ENCODE measurements at places on chromosomes 11 and 22.

GRCh38 chr22:50581950-50582492, 628 bp downstream of the CHKB start:
- no peak for DNase-seq

GRCh38 chr22:25451480-25452114, 112.9 kb upstream of the GRK3 start:
- DNase-seq: no peak

- DNase-seq: no peak
These were observed 86.4 kb upstream of the SHISAL1 start for GRCh38 chr22:44398856-44399837.

DNA sequence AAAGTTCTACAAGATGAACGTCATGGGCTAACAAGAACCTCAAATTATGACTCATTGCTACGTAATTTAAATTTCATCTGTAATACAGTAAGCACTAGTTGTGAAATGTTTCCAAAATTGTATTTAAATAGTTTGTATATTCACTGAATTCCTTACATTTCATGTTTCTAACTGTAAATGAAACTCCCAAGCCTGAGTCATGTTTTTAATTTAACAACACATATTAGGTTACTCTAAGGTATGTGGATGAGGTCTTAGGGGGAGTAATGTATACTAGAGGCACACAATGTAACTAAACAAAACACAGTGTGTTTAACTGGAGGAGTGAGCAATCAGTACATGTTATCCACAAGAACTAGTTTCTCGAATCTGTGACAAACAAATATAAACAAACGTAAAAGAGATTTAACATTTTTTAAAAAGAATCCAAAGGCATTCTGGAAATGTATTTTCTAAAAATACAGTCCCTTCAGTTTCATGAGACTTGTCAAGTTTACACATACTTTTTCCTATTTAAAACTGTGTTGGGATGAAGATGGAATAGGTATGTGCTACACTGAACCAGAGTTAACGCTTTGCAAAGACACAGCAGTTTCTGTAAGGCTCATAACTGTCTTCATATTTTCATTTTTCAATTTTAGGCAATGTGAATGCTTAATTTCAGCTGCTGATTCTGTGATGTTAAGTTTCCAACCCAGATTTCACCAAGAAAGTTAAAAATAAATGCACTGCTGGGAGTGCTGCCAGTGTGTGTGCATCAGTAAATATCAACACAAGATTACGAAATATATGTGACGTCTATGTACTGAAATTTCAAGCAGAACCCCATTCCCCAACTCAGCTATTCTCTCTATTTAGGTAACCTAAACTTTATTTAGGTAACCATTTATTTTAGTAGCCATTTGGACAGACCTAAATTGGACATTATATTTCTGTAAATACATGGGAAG, 52.6 kb downstream of the PITPNB start:
- DNase-seq: no peak

GRCh38 chr11:21768388-21768787, 424.5 kb upstream of the ANO5 start:
- DNase-seq: no peak

DNA sequence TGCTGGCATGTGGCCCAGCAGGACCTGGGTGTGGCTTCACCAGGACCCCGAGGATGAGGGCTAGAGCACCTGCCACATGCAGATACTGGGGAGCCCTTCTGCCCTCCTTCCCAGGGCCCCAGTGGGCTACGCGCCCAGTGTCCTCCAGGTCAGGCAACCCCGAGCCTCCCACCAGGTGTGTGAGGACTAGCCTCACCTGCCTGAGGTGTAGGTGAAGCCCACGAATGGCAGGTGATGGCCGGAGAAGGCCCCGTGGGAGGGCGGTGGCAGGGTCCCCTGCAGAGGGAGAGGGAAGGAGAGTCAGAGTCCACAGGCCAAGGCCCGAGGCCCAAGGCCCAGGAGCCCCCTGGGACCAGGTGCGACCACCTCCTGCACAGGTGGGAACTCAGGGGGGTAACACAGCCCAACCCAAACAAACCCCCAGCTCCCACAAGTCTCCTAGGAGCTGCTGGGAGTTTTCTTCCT, 6.5 kb downstream of the CDC42BPG start:
- DNase-seq: no peak

DNA sequence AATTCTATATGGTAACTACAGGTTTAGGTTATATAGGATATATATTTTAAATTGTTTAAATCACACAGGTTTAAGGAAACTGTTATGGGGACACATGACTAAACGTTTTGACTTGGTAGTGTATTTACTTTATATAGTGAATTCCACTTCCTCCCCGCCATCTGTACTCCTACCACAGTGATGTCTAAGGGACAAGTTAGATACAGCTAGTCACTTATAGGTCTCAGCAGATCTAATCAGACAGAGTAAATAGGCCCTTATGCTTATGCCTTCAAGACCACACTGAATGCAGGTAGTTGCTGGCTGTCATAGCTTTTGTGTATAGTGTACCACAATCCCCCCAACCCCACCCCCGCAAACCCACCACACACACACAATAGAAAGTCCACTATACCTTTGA, 8.2 kb downstream of the SESN3 start:
- no peak for DNase-seq

GRCh38 chr11:1832211-1832919, 2.4 kb upstream of the SYT8 start:
- DNase-seq: peak; percentile 54

GRCh38 chr22:34036931-34037330, 116.7 kb upstream of the LARGE1 start:
- DNase-seq: no peak

DNA sequence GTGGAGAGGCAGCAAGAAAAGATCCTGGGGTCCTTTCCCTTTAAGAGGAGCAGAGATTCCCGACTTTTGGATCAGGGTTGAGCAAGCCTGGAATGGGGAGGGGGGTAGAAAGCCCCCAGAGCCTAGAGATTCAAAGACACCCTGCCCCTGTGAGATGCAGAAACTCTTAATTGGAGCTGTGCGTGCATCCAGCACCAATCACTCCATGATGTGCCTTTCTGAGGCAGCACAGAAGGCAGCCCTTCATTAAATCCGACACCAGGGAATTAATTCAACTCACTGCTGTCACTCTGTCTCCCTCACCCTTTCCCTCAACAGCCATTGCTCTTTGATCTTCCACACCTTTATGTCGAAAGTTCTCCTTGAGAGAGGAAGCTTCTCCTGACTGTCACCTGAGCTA, 43.0 kb downstream of the DSCAML1 start:
- DNase-seq: no peak

GRCh38 chr11:133927690-133928627, 28.8 kb downstream of the IGSF9B start:
- DNase-seq: peak; percentile 56

DNA sequence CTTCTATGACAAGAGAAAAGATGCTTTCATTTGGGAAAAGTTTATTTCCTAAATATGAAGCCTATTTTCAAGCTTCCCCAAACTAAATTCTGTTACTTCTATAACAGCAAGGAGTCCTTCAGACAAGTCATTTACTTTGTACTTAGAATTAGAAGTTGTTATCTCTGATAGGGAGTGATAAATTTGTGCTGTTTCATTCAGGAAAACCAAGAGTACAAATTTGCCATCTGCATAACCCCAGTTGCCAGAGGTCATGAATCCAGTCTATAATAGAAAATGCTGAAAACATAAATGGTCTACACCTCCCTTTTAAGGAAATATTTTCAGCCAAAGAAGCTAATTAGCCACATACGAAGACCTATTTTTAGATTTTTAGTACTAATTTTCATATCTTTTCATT, 61.3 kb downstream of the SBF2 start:
- DNase-seq: no peak

DNA sequence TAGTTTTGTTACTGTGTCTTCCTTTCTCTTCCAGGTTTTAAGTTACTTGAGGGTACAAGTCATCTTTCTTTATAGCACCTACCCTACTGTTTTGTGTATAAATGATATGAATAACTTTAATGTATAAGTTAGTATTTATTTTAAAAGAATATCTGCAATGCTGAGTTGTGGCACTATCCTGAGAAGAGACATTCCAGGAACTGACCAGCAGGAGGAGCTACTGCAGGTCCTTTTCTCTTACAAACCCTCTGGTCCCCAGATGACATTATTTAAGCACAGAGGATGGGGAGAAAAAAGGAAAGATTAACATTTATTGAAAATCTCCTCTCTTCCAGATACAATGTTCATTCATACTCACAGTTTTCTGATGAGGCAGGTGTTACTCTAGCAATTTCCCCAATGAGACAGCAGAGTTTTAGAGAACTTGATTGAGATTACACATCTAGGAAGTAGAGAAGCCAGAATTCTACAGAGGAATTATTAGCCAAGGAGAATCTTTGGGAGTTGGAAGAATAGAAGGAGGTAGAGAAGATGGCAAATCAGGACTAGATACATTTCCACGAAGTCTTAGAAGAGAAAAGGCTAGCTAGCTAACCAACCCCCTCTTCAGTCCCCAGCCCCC, 541.2 kb upstream of the API5 start:
- no peak for DNase-seq

DNA sequence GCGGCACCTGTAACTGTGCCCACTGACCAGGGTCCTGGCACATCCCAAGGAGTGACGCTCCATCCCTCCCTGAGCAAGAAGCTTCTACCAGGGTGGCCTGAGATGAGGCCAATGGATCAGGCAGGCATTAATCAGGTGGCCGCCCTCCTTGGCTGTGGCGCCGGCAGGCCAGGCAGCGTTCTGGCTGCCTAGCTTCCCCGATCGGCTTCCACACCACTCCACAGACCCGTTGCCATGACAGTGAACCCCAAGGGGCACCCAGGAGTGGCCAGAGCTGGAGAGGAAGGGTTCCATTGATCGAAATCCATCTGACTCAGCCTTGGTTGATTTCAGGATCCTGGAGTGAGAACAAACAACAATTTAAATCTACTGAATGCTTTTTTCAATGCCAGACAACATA, 20.5 kb downstream of the LRRC55 start:
- DNase-seq: no peak

DNA sequence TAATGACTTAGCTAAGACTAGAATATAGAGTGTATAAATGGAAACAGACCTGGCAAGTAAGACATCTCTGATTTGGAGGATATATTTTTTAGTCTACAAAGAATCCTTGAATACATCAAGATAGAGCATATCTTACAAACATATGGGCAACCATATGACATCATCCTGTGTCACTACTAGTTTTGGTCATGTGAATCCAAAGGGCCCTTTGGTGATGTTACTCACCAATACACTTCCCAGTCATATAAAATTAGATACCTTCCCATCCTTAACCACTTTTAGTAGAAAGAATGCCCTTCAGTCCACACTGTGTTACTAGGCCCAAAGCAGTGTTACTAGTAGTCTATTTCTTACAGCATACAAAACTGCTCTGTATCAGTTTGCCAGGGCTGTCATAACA, 31.6 kb downstream of the GRIA4 start:
- DNase-seq: no peak

GRCh38 chr11:8256271-8257002, 7.2 kb downstream of the LMO1 start:
- no peak for DNase-seq

GRCh38 chr11:47061429-47062178, 115.1 kb downstream of the ARFGAP2 start:
- DNase-seq: no peak

GRCh38 chr11:112801025-112801816, 160.0 kb upstream of the NCAM1 start:
- no peak for DNase-seq

DNA sequence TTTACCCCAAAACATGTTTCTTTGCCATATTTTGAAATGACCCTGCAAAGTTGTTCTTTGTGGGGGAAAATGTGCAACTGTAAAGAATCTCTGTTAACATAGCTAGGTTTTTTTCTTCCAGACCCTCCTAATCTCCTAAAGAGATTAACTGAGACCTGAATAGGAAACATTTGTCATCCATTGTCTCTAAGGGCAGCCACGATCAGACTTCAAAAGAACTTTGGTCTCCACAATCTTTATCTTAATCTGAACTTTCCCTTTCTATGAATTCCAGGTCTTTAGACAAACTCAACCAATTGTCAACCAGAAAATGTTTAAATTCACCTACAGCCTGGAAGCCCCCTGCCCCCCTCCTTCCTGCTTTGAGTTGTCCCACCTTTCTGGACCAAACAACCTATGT, 4.6 kb upstream of the LGALS12 start:
- no peak for DNase-seq

- no peak for DNase-seq
These were observed 324.3 kb downstream of the DYNC2H1 start for GRCh38 chr11:103433386-103434072.

- no peak for DNase-seq
These were observed 7.6 kb upstream of the KCTD17 start for GRCh38 chr22:37043828-37044538.

DNA sequence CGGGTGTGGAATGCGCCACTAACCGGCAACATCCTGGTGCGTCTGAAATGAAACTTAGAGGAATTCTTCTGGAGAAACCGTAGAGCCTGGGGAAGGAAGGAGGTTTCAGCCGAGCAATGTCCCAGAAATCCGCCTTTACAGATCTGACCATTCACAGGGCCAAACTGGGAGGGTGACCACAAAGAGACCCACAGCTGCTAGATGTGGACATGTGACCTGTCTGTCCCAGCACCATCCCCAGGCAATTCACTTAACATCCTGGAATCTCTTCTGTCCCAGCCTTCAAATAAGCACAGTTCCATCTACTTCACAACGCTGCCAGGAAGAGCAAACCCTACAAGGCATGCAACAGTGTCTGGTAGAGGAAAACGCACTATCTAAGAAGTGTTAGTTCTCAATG, 9.8 kb downstream of the MCAT start:
- DNase-seq: no peak

DNA sequence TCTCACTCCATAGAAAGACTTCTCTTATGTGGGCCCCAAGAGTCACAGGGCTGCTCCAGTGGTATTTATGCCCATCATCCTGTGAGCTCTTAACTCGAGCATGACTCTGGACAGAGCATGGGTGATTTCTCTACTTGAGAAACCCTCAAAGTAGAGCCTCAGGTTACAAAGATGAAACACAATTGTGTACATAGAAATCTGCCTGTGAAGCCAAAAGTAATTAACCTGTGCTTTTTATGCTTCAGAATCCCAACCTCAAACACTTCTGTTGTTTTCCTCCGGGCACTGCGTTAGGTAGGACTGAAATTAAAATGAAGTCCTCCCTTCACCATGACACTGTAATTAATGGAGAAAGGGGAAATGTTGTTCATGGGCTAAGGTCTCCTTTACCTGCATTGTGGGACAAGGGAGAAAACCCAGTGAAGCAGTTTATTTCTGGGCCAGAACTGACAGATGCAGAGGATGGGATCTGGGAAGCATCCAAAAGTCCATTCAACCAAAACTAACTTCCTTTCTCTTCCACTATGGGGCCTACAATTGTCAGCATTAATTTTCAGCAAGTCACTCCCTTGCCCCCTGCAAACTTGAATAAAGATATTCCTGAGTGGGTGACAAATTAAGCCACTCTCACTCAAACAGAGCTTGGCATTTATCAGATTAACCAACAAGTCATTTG, 24.1 kb upstream of the POU2AF1 start:
- no peak for DNase-seq

GRCh38 chr11:73464347-73464746, 88.1 kb downstream of the RELT start:
- DNase-seq: no peak

DNA sequence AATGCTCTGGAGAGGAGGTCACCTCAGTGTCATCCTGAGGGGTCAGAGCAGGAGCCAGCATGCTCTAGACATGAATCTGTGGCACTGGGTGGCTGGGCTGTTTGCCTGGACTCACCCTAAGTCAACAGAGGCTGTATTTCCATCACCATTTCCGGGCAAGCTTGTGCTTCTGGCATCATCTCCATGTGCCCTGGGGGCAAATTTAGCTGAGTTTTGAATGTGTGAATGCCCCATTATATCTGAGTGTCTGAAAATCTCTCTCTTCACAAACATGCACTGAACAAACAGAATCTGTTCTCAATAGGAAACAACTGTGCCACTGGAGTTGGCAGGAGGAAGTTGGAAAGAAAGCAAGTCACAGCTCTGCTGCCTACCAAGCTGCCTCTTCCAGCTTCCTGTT, 356.2 kb downstream of the GRM5 start:
- no peak for DNase-seq
